GM04504 (cell line): ENCODE measurements at places on chromosomes 6 and 20.

DNA sequence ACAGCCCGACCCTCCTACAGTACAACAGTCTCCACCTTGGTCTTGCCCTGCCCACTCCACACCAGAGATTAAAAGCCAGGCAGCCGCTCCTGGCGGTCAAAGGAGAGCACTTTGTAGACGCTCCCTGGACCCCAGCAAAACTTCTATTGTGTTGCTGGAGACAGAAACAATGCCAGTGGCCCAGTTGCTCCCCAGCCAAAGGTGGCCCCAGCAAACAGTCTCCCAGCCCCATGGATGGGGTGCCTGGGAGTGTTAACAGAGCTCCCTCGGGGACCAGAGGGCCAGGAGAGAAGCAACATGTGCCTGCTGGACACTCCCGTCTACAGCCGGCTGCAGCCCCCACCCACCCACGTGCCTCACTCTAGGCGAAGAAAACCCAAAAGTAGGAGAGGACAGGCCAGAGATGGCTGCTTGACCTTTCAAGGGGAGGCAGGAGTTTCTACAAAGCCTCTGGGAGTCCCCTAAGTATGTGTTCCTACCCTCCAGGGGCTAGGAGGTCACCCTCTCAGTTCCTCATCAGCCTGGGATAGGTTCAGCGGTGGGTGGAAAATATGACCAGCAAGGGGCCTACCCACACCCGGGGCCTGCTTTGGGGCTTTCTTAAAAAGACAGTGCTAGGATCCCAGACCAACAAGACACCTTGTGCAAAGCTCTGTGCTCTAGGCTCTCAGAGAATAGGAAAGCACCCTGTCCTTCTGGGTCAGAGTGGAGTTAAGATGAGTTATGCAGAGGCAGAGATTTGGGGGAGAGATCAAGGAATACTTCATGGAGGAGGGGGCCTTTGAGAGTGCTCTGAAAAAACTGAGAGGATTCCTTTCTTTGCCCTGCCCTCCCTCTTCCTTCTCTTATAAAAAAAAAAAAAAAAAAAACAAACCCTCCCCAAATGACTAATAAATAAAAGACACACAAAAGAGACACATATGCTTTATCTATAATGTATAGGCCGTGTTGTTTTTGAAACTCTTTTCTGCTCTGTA is 19.0 kb upstream of the PREX1 start:
- DNase-seq: no peak

- no peak for DNase-seq
These were observed 95.5 kb upstream of the LGSN start for GRCh38 chr6:63415286-63415685.

GRCh38 chr6:7721649-7722048 is 4.2 kb upstream of the BMP6 start:
- DNase-seq: no peak

GRCh38 chr6:127342296-127342945 is 988 bp downstream of the ECHDC1 start:
- no peak for DNase-seq

DNA sequence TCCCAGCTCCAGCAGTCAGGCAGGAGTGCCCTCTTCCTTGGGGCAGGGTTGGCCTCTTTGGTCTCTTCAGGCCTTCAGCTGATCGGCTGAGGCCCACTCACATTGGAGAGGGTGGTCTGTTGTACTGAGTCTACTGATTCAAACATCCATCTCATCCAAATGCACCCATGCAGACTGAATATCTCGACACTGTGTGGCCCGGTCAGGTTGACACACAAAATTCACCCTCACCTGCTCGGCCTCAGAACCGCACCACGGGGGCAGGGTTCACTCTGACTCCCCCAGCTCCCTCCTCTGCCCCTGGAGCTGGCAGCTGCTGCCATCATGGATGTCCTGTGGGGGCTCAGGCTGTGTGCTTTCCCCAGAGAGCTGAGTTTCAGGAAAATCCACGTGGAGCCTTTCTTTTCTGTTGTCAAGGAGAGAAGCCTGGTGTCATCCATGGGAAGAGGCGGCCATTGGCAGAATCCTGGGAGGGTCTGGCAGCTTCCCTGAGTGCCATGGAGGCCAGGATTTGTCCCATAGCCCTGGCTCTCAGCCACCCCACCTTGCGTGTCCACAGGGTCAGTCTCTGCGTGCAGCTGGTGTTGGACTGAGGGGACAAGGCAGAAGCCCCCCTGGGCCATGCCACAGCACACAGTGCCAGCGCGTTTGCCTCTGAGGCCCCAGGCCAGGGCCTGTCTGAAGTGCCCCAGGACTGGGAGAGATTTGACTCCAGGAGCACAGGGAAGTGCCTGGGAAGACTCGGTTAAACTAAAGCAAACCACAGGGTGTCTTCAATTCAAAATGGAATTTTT is 114.1 kb downstream of the ERMARD start:
- DNase-seq: no peak

DNA sequence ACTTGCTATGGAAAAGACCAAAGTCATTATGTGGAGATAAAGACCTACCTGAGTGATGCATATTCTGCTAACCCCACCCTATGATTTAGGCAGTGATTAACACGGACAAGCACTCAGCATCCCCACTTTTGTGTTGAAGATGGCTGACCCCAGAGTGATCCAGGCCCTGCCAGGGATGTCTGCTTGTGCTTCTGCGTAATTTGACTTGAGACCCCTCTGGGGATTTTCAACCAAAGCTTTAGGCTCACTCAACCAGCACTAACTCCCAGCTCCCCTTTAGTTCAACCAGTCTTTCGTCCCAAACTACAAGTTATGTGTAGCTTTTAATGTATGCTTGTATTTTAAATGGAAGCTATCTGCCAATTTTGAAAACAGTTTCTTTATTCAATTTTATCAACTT is 538.0 kb upstream of the ID4 start:
- no peak for DNase-seq

GRCh38 chr20:57051096-57051495 is 215.3 kb downstream of the BMP7 start:
- DNase-seq: no peak

- DNase-seq: no peak
These were observed 82.3 kb downstream of the SYNE1 start for GRCh38 chr6:152554851-152555250.

GRCh38 chr20:760751-761417 is 7.4 kb downstream of the SLC52A3 start:
- no peak for DNase-seq

DNA sequence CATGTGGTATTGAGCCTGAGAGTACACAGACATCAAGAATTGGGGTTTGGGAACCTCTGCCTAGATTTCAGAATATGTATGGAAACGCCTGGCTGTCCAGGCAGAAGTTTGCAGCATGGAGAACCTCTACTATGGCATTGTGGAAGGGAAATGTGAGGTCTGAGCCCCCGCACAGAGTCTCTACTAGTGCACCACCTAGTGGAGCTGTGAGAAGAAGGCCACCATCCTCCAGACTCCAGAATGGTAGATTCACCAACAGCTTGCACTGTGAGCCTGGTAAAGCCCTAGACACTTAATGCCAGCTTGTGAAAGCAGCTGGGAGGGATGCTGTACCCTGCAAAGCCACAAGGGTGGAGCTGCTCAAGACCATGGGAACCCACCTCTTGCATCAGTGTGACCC is 658.2 kb downstream of the HACE1 start:
- no peak for DNase-seq

GRCh38 chr6:2226775-2227174 is 18.6 kb downstream of the GMDS start:
- DNase-seq: no peak

GRCh38 chr6:116268589-116269293 is 11.0 kb downstream of the TSPYL1 start:
- DNase-seq: peak; percentile 46

- DNase-seq: no peak
These were observed 135.4 kb downstream of the REV3L start for GRCh38 chr6:111347589-111347988.

DNA sequence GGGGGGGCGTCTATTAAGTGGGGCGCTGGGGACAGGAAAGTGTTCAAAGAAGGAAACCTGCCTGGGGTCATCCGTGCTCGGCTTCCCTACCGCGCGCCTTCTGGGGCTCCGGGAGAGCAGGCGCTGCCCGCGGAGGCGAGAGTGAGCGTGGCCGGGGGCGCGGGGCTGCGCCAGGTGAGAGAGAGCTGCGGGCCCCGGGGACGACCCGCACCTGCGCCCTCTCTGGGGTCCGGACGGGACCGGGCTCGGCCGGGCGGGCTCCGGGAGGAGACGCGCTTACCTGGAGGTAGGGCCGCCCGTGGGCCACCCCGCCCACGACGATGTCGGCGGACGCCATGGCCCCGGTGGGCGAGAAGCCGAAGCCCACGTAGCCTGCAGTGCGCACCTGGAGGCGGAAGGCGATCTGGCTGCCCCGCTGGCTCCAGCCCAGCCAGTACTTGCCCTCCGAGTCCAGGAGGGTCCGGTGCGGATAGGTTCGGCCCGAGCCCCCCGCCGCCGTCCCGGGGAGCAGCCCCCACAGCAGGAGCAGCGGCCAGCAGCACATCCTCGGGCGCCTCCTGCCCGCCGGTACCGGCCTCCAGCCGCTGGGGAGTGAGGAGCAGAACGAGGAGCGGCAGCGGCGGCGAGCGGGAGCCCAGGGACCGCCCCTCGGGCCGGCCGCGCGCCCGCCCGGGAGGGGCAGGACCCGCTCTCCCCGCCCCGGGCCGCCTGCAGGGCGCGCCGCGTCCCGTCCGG is at the start of gene MOXD1:
Gene MOXD1 (minus strand): TSS at position 593 of the 735 bp plus-strand sequence. CDS start 49 bp downstream, at position 544.
- DNase-seq: peak; percentile 51

- DNase-seq: no peak
These were observed 45.4 kb downstream of the PRND start for GRCh38 chr20:4767084-4767483.

DNA sequence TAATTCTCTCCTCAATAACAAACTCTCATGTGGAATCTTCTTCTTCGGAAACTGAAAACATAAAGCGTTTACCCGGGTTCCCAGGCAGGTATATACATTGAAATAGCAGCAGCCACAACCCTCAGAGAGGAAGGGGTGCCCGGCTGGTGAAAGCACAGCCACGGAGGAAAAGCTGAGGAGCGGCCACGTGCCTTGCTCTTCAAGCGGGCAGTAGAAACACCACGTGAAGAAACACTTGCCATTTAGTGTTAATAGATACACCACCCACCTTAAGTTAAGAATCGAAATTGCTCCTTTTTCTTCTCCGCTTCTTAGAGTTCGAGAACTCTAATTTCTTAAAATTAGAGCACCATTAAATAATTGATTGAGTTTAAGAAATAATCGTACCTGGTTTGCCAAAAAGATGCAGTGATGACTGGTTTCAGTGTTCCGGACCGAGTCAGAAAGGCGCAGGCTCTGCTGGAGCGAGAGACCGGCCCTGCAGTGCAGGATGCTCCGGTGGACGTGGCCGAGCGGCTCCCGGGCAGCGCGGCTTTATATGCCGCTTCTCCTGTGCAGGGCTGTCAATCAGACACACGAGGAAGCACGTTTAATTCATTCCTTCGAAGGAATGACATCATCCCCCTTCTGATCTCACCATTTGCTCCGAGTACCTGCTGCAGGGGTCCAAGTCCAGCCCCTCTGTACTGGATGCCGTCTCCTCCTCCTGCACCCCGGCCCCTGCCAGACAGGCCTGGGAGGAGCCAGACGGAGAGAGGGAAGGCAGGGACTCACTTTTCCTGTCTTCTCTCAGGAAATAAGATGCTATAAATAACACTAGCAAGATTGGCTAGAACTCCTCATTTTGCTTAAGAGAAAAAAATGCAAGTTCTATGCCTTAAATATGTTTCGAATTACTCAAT is at the start of gene THBS2:
Gene THBS2 (minus strand): TSS at position 510 of the 902 bp plus-strand sequence. CDS start 3,062 bp downstream, outside the sequence.
- peak; percentile 96 for DNase-seq

DNA sequence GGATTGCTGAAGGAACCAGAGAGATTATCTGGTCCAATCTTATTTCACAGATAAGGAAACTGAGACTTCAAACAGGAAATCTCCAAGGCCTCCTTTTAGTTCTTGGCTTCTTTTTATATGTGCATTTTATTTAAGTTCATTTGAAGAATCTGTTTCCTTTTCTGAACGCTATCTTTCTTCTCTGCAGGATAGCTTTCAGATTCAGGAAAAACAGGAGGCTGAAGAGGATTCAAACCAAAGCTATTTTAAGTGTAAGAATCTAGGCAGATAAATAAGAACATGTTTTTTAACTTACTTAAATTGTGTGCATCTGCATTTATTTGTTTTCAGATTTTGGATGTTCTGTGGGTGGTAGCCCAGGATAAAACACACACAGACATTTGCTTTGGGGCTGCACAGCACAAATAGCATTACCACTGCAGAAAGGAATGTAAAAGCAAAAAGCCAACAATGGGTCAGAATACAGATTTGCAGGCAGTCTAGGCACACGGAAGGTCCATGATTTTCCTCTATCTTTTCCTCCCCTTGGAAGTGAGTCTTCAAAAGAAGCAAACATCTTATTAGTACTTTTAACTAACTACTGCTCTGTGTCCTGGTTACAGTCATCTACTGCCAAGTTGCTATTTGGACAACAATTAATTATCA is 188.8 kb upstream of the TBX18 start:
- DNase-seq: no peak

DNA sequence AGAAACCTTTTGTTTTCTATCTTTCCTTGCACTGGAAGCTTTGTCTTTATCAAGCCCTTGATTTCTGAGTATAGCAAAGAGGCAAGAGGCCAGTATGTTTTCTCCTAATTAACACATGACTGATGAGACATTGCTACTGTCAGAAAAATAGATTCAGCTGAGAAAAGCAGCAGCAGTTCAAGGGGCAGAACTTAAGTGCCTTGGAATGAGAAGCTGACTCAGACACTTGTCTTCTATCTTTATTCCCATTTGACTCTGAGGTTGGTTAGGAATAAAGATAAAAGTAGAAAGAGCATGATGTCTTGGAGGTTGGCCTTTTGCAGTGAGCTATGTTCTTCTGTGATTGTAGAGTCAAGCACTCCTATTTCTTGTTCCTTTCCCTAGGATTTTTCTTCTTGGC is 79.1 kb upstream of the MAN1A1 start:
- no peak for DNase-seq

GRCh38 chr20:60069656-60070055 is 111.4 kb downstream of the CDH26 start:
- DNase-seq: no peak

- DNase-seq: no peak
These were observed 93.3 kb downstream of the CDH22 start for GRCh38 chr20:46214824-46215488.

DNA sequence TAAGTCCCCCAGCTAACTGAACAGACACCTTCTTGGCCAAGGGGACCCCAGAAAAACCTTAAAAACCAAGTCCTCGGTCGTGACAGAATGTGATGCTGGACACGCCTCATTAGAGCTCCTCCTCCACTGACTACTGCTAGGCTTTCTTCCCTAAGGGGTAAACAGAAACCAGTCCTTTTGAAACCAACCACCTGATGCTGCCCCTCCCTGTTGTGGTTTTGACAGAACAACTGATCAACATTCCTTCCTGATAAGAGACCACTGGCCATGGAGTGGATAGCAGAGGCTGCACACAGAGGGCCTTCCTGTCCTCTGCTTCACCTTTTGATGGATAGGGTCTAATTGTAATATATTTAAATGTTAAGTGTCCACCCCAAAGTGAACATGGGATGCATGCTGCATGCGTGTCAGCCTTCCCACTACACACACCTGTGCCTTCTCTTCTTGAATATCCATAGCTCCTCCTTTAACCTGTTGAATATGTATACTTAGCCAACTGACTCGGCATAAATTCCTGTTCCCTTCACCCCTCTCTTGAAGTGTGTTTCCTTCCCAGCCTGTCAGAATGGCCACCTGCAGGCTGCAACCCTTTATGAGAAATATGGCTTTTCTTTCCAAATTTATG is 27.9 kb upstream of the SLC2A12 start:
- no peak for DNase-seq

GRCh38 chr6:158860279-158860865 is 41.2 kb upstream of the EZR start:
- DNase-seq: no peak
